ENCODE measurements at places on chromosomes 4 and X.

DNA sequence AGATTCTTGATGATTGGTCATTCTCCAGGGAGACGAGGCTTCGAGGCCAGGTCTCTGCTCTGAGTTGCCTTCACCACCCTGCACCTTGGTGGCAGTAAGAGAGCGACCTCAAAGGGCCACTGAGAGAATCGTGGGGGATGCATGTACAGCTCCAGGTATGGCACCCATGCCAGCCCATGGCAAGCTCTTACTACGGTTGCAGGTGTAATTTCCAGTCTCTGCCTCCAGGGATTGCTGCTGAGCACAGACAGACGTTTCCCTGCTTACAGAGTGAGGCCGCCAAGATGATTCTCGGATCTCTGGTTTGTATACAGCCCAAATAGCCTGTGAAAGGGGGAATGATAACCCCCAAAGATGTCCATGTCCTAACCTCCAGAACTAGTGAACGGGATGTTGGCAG is 16.3 kb upstream of the DRD5 start:
- no peaks in the 10 kb centered on the region for H3K27me3 ChIP-seq
- peak; percentile 4 for DNase-seq
- H3K36me3 ChIP-seq, result no peaks in the 10 kb centered on the region
- H3K27ac ChIP-seq, result no peak overlapping the region

- peaks cover 16% of the 10 kb centered on the region for H3K36me3 ChIP-seq
- DNase-seq, result no peak
- no peaks in the 10 kb centered on the region for H3K4me1 ChIP-seq
- H3K4me3 ChIP-seq, result no peak overlapping the region
- H3K27ac ChIP-seq, result no peak overlapping the region
These were observed 31.4 kb downstream of the EXOC1 start for GRCh38 chr4:55884851-55885219.

DNA sequence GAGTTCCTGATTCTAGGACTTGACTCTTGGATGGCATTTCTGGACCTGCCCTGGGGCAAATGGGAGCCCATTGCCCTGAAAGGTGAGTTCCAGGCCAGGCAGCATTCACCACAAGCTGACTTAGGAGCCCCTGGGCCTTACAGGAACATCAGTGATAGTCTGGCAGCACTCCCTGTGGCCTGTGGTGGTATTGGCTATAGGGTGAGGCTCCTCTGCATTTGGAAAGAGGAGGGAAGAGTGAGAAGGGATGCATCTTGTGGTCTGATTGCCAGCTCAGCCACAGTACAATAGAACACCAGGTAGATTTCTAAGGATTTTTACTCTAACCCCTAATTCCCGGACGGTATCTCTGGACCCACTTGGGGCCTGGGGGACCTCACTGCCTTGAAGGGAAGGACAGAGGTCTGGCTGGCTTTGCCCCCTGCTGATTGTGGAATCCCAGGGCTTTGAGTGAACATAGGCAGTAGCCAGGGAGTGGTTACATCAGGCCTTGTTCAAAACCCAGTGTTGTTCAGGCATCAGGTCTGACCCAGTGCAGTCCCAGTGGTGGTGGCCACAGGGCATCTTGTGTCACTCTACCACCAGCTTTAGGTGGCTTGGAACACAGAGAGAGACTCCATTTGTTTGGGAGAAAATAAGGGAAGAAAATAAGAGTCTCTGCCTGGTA is 32.9 kb downstream of the MAGED4 start:
- H3K36me3 ChIP-seq, result no peaks in the 10 kb centered on the region
- peaks cover 2% of the 10 kb centered on the region for H3K27me3 ChIP-seq
- H3K27ac ChIP-seq, result no peak overlapping the region
- no peak overlapping the region for H3K4me3 ChIP-seq
- H3K4me1 ChIP-seq, result no peaks in the 10 kb centered on the region

DNA sequence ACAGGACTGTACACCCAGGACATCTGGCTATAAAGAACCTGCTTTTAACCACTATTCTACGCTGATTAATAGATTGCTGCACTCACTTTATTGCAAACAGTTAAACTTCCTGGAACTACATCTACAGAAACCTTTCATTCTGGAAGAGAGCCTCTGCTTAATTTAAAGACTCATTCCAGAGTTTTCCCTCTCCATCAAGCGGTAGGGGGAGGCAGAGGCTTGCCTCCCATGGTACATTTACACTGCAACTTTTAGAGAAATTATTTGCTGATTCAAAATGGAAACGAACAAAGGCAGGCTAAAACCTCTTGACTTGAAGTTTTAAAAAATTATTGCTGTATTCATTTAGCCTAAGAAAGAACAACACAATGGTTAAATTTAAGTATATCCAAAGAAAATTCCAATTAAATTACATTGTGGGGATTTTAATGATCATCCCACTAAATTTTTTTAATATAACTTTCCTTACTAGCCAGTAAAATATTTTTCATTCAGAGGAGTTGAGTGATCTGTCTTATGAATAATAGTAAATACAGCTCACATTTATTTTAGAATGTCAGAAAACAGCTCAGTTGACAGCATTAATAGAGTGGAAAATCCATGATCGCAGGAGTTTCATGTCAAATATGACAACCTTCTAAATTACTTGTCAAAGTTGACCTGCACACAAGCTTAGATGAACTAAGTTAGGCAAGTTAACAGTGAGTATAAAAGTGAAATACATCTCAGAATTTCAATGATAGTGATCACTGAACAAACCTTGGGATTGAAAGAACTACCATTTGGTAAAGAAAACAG is 46.3 kb upstream of the PCDH10 start:
- H3K4me1 ChIP-seq, result no peaks in the 10 kb centered on the region
- no peak overlapping the region for H3K27ac ChIP-seq
- H3K27me3 ChIP-seq, result no peaks in the 10 kb centered on the region

DNA sequence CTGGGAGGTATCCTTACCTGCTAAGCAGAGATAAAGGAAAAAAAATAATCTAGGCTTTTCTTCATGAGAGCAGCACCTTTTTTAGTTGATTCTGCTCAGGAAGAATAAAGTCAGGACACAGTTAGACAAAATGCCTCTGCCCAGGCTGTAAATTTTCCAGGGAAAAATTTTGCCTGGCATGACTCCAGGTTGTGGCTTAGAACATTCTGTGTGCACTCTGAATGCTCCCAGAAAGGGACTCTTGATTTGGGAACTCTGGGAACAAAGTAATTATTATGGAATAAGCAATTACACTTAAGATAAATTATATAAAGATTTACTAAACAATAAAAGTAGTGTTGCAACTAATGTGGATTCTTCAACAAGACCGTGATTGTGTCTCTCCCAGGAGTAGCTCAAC is 826.2 kb upstream of the TENM3 start:
- H3K27me3 ChIP-seq, result no peaks in the 10 kb centered on the region
- no peaks in the 10 kb centered on the region for H3K36me3 ChIP-seq
- H3K4me3 ChIP-seq, result no peak overlapping the region
- no peaks in the 10 kb centered on the region for H3K4me1 ChIP-seq

DNA sequence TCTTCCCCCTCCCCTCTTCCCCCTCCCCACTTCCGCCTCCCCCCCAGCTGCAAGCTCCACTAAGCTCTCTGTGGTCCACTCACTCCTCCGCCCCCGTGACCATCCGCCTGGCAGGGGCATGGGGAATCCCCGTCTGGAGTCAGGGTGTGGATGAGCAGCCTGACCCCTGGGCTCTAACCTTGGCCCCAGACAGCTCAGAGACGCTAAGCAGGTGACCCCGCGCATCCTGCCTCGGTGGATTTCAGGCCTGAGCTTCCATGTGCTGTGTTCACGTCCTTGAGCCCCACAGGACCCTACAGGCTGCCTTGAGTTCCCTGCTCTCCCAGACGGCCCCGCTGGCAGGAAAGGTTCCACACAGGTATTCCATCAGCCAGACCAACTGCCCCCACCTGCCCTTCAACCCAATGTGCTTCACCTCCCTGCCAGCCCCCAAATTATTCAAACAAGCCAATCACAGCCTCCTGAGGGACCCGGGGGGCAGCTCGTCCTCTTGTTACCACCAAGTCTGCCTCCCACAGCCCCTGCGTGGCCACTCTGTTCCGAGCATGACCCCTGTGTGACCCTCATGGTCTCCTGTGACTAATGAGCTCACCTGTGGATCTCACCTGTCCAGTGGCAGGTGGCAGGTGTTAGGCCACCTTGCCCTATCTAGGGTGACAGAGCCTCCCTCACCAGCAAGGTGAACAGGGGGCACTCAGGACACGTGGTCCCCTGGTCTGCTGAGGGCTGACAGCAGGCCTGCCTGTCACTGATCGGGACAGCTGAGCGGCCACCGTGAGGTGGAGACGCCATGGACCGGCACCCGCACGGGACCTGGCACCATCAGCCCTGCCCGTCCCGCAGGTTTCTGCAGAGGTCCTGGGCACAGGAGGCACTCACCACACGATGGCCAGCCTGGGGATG is 73.2 kb upstream of the MXD4 start:
- H3K36me3 ChIP-seq, result no peaks in the 10 kb centered on the region
- no peak for DNase-seq
- H3K27me3 ChIP-seq, result peaks cover 15% of the 10 kb centered on the region
- H3K4me3 ChIP-seq, result no peak overlapping the region
- no peak overlapping the region for H3K27ac ChIP-seq

DNA sequence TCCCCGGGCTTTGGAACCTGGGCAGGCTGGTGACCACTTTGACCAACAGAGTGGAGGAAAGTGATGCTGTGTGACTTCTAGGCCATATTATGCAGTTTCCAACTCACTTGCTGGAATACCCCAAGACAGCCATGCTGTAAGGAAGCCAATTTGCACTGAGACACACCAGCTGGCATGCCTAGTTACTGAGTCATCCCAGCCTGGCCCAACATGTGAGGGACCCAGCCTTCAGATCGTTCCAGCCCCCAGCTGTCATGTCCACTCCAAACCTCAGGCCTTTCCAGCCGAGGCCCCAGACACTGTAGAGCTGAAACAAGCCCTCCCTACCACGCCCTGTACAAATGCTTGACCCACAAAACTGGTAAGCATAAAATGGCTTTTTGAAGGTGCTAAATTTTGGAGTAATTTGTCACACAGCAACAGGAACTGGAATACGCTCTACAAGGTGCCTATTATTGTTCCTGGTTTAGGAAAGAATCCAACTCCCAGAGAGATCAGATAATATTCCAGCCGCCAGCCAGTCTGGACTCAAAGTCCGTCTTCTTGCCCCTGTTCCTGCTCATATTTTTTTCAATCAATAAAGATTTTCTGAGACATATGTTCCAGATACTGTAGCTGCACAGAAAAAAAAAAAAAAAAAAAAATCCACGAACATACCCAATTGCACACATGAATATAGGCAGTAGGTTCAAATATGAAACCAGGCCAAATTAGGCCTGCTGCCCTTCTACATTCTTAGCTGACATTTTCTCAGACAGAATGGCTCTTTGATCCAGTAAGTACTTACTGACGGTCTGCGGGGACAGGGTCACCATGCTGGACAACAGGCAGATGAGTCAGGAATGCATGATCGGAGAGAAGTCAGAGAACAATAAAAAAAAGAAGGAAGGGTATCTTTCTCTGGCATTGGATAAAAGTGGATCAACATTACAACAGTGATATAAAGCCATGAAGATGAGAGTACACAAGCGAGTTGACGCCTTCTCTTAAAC is 35.1 kb downstream of the SH3KBP1 start:
- H3K36me3 ChIP-seq, result no peaks in the 10 kb centered on the region
- peaks cover 6% of the 10 kb centered on the region for H3K4me1 ChIP-seq

- H3K4me1 ChIP-seq, result no peaks in the 10 kb centered on the region
- no peak overlapping the region for H3K4me3 ChIP-seq
- DNase-seq, result no peak
- no peak overlapping the region for H3K27ac ChIP-seq
- no peaks in the 10 kb centered on the region for H3K36me3 ChIP-seq
These were observed 132.1 kb upstream of the TLL1 start for GRCh38 chr4:165740911-165741310.

- no peak for DNase-seq
- H3K27ac ChIP-seq, result no peak overlapping the region
- H3K4me1 ChIP-seq, result no peaks in the 10 kb centered on the region
- H3K36me3 ChIP-seq, result no peaks in the 10 kb centered on the region
These were observed 831.3 kb downstream of the NLGN4X start for GRCh38 chrX:5397409-5397808.
